ENCODE measurements at places on chromosomes 1 and 21.

DNA sequence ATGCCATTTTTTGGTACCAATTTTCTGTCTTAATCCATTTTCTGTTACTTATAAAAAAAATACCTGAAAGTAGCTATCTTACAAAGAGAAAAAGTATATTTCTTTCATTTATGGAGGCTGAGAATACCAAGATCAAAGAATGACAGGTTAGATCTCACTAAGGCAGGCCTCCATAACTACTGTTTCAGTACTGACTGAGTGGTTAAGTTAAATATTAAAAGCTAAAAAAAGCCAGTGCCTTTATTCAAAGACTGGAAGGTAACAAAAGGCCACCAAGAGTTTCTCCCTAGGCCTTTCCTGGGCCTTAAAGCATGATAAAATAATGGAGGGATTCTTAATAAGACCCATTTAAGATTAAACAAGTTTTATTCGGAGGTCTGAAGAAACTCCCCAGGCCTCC is 687.7 kb upstream of the ADGRL4 start:
- DNase-seq = no peak

GRCh38 chr1:85577419-85578320 is 2.9 kb upstream of the CCN1 start:
- DNase-seq = no peak

- DNase-seq = no peak
These were observed 370.7 kb upstream of the C1orf174 start for GRCh38 chr1:4270651-4271337.

GRCh38 chr1:51189421-51190073 is 46.5 kb upstream of the RNF11 start:
- DNase-seq = no peak

Measured in stimulated activated CD4-positive, alpha-beta T cell treated with anti-CD3 and anti-CD28 coated beads, Interleukin-1b, Interleukin-23, amount 100 ng/mL, for 1 hour (primary cell).